Activated CD4-positive, alpha-beta T cell treated with anti-CD3 and anti-CD28 coated beads for 1 hour (primary cell): ENCODE measurements at places on chromosomes 6 and 20.
A peak's percentile ranks its signal among the peaks of the same experiment; 100 is the strongest.

DNA sequence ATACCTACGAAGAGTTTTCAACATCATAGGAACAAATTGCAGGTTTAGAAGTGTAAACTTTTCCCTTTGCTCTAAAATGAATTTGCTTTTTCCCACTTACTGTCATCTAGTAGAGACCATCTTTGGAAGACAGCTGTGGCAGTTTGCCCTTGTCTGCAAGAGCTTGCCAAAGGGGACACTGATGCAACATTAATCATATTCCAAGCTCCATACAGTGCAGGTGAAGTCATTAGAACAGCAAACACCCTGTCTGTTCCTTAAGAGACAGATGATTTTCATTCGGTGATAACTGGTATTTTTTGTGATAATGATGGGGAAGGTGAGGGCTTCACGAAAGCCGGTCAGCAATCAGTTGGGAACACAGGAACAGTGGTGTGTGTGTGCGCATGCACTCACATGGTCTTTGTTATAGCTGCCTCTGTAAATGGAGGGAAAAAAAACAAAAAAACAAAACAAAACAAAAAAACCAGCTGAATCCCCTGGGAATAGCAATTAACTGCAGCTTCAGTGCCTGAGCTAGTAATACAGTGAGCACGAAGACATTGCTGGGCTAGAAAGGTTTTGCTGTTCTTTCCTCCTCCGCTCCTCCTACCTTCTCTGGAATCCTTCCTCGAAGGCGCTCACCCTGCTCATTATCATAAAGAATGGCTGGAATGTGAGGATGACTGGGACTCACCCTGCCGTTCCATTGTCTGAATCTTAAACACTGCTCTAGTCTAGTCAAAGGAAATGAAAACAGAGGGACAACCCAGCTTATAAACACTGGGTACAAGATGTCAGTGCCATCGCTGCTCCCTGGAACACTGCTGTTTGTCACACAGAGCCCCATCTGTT, 35.2 kb upstream of the KIF13A start:
- DNase-seq = no peak

DNA sequence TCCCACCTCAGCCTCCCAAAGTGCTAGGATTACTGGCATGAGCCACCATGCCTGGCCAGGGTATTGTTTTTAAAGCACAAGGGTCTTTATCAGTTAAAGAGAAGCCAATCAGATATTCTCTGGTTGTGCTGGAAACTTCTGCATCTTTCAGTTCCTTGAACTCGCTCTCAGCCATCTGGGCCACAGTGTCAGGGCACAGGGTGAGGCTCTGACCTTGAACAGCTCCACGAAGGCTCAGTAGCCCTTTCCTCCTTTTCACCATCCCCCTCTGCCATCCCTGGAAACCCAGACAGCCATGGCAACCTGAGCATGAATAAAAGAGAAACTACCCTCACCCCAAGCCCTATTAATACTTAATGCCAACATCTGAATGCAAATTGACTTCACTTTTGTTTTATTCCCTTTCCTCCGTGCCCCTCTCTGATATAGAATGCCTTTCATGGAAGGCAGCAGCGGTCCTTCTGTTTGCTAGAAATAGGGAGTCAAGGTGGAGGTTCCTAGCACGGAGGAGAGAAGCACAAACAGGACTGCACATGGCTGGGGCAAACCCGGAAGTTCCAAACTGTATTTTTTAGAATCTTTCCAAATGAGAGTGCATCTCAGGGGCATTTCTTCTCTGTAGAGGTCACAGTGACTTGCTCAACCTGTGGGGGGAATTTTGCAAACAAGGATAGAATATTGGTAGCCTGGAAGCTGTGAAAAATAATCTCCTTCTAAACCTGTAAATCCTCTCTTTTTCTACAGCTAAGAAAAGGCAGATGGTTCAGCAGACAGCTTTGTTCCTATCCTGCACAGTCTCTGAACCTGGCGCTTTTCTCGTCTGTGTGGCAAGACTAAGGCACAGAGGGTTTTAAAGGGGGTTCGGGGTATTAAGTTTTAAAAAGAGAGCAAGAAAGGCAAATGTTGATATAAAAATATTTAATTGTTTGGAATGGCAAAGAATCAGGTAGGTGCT, 176.4 kb upstream of the RREB1 start:
- no peak for DNase-seq

DNA sequence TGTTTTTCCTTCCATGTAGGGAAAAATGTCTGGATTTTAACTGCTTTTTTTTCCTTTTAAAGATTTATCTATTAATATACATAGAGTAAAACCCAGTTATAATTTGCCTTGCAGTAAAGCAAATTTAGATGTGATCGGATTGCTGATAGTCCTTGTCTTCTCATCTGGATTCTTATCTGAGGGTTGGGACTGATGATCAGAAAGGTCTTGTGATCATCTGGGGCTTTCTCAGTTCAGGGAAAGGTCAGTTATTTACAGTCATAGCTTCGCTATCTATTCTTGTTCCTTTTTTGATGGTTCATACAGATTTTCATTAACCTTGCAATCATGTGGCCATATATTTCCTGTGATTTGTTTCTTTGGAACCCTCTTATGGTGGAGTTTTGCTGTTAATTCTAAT, 63.8 kb upstream of the CLDN20 start:
- DNase-seq = no peak

GRCh38 chr6:108799791-108800190, 48.4 kb upstream of the ARMC2 start:
- DNase-seq = no peak

GRCh38 chr6:151058021-151058733, 181.6 kb upstream of the AKAP12 start:
- DNase-seq = no peak

GRCh38 chr6:34074064-34074742, 71.7 kb downstream of the GRM4 start:
- no peak for DNase-seq

DNA sequence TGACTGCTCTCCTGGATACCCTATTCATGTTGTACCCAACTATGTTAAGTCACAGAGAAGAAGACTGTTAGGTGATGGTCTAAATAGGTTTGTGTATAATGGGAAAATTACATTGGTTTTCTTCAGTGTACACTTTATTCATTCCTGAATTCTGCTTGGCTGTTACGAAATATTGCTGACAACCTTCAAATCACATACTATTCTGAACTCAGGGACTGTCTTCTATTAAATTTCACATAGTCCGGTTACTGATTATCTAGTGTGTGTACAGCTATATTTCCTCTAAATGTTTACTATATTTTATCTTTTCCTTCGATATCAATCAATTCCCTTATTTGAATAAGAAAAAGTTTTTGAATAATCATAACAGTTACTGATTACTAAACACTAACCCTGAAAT, 1090.3 kb upstream of the CITED2 start:
- no peak for DNase-seq

- DNase-seq = no peak
These were observed 1076.4 kb downstream of the HACE1 start for GRCh38 chr6:103783329-103783728.

- DNase-seq = no peak
These were observed 83.9 kb downstream of the GRIK2 start for GRCh38 chr6:101477436-101477835.

DNA sequence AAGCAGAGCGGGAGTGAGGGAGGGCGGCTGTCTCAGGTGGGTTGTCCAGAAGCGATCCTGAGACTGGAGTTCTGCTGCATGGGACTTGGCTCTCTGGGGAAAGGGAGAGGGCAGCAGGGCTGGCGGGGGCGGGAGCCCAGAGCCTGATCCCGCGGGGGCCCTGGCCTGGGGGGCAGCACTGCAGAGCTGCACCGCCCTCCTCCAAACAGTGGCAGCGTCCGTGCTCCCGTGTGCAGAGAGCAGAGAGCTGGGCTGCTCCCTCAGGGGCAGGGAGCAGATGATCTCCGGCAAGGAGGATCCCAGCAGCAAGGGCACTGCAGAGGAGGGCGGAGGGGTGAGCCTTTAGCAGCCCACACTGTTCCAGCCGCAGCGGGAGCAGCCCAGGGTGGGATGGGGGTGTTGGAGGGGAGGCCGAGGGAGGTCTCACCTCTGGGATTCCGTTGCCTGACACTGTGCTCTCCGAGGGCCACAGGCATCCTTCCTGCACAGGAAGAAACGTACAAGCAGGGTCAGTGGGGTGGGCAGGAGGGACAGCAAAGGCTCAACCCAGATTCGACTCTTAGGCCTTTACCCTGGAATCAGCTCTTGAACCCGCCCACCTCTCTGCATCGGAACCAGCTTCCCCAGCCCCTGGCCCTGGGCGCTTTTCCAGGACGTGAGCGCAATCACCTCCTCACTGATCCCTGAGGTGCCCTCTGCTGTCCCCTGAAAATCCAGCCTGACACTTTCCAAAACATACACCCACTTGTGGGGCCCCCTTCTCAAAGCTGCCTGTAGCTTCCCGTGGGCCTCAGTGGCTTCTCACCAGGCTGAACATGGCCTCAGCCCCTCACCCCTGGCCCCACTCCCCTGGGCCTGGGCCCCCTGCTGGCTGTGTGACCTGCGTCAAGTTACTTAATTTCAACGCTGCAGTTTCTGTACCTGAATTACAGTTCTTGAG, 32.6 kb upstream of the ZBP1 start:
- no peak for DNase-seq

DNA sequence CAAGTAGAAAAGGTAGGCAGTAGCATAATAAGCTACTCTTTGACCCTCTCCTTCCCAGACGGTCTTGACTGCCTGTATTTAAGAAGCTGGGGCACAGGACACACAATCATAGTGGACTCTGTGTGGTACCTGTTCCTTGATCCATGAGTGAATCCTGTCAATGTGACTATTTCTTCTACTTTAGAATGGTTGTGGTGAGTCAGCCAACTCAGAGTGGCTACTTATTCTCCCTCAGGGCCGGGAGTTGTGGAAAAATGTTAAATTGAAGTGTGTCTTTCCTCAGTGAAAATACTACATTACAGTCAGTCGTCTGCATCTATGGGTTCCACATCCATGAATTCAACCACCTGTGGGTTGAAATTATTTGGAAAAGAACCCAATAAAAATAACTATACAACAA, 30.8 kb upstream of the PREP start:
- no peak for DNase-seq

DNA sequence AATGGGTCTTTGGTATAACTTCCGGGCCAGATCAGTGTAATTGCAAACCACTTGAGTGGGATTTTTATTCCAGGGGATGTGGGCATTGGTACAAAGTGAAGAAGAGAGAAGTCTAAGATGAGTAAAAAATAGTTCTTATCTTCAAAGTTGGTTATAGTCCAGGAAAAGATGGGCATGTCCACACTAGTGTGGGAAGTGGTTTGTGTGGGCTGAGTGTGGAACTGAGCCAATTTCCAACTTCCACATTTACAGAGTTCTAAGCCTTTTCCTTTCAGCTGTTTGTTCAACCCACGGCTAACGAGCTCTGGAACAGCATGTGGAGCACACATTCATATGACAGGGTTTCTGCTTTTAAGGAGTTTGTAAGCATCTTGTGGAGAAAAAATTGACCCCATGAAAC, 72.3 kb upstream of the IFNGR1 start:
- no peak for DNase-seq

- no peak for DNase-seq
These were observed 151.2 kb upstream of the TMEM170B start for GRCh38 chr6:11386323-11386722.

GRCh38 chr20:10511509-10512251, 76.6 kb downstream of the SLX4IP start:
- DNase-seq = peak; percentile 53

DNA sequence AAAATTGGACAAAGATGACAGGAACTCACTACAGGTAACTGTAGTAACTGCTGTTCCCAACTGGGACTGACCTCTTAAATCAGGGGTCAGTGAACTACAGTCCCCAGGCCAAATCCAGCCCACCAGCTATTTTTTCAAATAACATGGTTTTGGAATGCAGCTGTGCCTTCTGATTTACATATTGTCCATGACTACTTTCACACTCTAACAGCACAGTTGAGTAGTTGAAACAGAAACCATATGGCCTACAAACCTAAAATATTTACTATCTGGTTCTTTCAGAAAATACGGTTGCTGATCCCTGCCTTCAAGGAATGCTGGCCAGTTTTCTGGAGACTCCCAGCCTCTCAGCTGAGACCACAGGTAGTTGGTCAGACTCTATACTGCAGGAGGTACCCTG, 196.9 kb upstream of the PRND start:
- no peak for DNase-seq

- DNase-seq = no peak
These were observed 140.6 kb downstream of the TMEM242 start for GRCh38 chr6:157182503-157183264.

DNA sequence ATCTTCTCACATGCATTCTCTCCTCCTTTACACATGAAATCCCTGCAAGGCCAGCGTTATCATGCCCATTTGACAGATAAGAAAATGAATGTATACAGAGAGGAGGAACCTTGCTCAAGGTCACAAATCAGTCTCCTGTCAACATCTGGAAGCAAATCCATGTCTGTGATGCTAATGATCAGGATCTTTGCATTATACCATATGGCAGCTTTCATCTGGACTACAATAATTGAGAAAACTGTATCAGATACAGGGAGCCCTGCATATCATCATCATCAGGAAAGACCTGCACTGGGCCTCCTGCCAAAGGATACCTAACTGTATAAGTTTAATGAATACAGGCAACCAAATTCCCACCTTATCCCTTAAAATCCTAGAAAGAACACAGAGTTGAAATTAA, 213.7 kb downstream of the PTPRT start:
- no peak for DNase-seq

- no peak for DNase-seq
These were observed 93.4 kb downstream of the ANKS1A start for GRCh38 chr6:34982424-34982852.

DNA sequence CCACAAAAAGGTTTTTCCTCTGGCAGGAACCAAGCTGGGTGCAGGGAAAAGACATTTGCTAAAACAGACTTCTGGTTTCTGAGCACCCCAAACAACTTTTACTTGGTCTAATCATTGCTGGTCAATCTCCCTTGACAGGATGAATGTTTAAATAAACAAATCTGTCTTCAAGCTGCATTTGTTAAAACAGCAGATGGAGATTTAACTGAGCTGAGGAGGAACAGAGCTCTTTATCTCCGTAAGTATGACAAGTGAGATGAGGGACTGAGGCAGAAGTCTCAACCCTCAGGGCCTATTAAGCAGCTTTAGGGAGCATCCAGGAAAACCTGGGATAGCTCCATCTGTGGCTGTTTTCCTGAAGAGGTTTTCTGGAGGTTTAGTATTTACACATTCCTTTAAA, 40.6 kb downstream of the NINL start:
- DNase-seq = no peak

DNA sequence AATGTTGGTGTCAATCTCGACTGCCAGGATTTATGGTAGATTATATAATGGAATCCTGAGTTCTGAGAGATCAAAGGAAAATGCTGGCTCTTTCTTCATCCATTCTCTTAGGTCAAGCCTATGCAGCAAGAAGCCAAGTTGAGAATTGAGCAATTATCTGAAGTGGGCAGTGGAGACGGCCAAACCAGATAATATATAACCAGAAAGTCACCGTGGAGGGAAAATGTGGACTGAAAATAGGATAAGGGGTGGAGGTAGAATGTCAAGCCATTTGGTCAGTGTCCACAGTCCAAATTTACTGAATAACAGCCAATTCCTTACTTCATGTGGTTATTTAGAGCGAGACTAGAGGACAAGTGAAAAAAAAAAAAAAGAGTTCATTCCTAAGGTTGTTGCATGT, 107.8 kb upstream of the ESR1 start:
- no peak for DNase-seq

GRCh38 chr6:25219216-25219916, 59.8 kb upstream of the CARMIL1 start:
- no peak for DNase-seq

DNA sequence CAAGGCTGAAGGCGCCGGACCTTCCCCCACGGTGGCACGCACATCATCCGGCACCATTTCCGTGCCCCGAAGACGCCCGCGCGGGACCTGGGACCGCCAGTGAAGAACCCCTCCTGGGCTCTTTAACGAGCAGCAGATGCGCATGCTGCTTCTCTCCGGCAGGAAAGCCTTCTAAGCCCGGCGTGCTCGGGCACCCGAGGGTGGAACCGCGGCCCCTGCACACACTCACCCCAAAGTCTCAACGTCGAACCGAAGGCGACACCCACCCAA, 240 bp downstream of the FOXQ1 start:
- no peak for DNase-seq
